ENCODE measurements at places on chromosomes 2 and 18. TPM values are rescaled to one million over a fixed set of nuclear protein-coding genes. Genes with fewer than 3 reads are reported as not detected.

Gene CGREF1
- 3.4 TPM for polyA plus RNA-seq

Gene HRH4
- polyA plus RNA-seq, result 0.01 TPM

Gene FAP
- polyA plus RNA-seq, result 0.95 TPM

Gene CFAP53
- 0.13 TPM for polyA plus RNA-seq

Gene ST6GAL2
- polyA plus RNA-seq, result 1.1 TPM

Gene COL4A3
- polyA plus RNA-seq, result 0.18 TPM

Gene IGFBP5
- 29.4 TPM for polyA plus RNA-seq

Gene SLC25A12
- polyA plus RNA-seq, result 12.8 TPM

Gene GKN2
- polyA plus RNA-seq, result not detected

Gene CNTNAP5
- polyA plus RNA-seq, result not detected

Gene COLEC12
- polyA plus RNA-seq, result 0.75 TPM

Gene LRRTM4
- not detected for polyA plus RNA-seq

Gene PAIP2B
- polyA plus RNA-seq, result 5.0 TPM

Gene INPP5D
- 3.4 TPM for polyA plus RNA-seq

Gene SOWAHC
- 23.3 TPM for polyA plus RNA-seq

Gene TTC27
- polyA plus RNA-seq, result 9.8 TPM

Gene MRO
- polyA plus RNA-seq, result 0.16 TPM

Gene ACVR1
- polyA plus RNA-seq, result 1.8 TPM

Gene AQP12B
- polyA plus RNA-seq, result not detected

Gene L3MBTL4
- polyA plus RNA-seq, result 2.0 TPM

Gene MAL
- 3,581 TPM for polyA plus RNA-seq

Gene NOL4
- polyA plus RNA-seq, result not detected

Gene SP140
- polyA plus RNA-seq, result 0.28 TPM

Gene DCC
- not detected for polyA plus RNA-seq

Gene LIPT1
- 7.0 TPM for polyA plus RNA-seq

Gene HS6ST1
- 29.9 TPM for polyA plus RNA-seq

Gene ATP6V1B1
- polyA plus RNA-seq, result 0.88 TPM

Gene MREG
- polyA plus RNA-seq, result 26.5 TPM

Gene SMCHD1
- polyA plus RNA-seq, result 7.6 TPM

Gene MEP1B
- not detected for polyA plus RNA-seq

Gene VIT
- polyA plus RNA-seq, result 4.0 TPM

Gene ALK
- 0.04 TPM for polyA plus RNA-seq

Gene PLGLB1
- 4.5 TPM for polyA plus RNA-seq

Gene CXCR1
- 0.08 TPM for polyA plus RNA-seq

Gene FOXI3
- polyA plus RNA-seq, result not detected

Gene ELAC1
- polyA plus RNA-seq, result 3.1 TPM

Gene MC2R
- not detected for polyA plus RNA-seq

Gene ACMSD
- not detected for polyA plus RNA-seq

Gene SMARCAL1
- 5.4 TPM for polyA plus RNA-seq

Gene ELOA2
- polyA plus RNA-seq, result not detected

Gene TUBA4B
- polyA plus RNA-seq, result not detected
